ENCODE measurements at places on chromosomes 7 and 10.

DNA sequence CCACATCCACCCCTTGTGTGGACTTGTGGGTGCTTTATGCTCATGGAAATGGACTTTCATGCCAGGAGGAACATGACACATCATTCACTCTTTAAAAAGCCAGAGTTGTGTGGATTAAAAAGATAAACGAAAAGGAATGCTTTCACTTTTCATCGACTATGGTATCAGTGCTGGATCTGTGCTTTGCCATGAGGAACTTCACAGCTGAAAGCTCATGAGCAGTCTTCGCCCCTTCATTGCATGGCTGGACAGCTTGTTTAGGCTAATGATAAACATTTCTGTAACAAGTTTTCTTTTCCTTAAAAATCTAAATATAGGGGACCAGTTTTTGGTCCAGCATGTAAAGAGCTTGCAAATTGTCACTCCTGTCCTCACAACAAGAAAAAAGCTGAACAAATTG lies 173.6 kb upstream of the NPS start:
- no peak for DNase-seq

DNA sequence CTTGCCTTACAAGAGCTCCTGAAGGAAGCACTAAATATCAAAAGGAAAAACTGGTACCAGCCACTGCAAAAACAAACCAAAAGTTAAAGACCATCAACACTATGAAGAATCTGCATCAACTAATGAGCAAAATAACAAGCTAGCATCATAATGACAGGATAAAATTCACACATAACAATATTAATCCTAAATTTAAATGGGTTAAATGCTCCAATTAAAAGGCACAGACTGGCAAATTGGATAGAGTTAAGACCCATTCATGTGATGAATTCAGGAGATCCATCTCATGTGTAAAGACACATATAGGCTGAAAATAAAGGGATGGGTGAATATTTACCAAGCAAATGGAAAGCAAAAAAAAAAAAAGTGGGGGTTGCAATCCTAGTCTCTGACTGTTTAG lies 29.6 kb downstream of the COG5 start:
- DNase-seq: no peak

DNA sequence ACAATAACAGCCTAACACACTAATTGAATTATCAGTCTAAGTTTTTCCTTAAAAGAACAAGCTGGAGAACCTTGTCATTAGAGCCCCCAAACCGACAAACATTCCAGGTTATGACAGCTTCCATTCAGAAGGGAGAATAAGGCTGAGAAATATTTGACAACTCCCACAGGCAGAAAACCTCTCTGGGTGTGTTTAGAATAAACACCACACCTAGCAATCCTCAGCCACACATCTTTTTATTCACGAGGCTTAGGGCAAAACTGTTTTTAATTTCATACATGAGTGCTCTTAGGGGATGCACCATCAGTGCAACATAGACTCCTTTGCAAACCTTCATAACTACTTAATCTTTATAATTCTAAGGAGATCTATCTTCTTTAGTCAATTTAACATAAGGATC lies 24.2 kb downstream of the STN1 start:
- no peak for DNase-seq

DNA sequence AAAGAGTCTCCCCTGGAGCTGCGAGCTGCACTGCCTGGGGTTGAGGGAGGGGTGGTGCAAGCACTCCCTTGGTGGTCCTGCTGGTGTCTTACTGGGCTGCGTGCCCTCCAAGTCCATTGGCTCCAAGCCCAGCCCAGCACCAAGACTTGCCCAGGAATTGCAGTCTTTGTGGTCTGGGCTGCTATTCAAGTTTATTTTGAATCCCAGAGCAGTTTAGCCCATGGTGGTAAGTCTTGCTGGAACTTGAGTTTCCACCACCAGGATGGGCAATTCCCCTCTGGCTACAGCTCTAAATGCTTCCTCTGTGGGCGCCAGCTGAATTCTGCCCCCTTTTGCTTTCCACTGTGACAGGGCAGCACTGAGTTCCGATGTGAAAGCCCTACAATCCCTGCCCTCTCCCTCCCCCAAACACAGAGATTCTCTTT lies 25.1 kb downstream of the GALNT11 start:
- no peak for DNase-seq

- no peak for DNase-seq
Observed at GRCh38 chr7:34156336-34156735, 251.0 kb downstream of the BMPER start.

GRCh38 chr10:13302821-13303555 lies 3.1 kb upstream of the PHYH start:
- no peak for DNase-seq

- no peak for DNase-seq
Observed at GRCh38 chr7:69318794-69319193, 279.5 kb upstream of the AUTS2 start.

DNA sequence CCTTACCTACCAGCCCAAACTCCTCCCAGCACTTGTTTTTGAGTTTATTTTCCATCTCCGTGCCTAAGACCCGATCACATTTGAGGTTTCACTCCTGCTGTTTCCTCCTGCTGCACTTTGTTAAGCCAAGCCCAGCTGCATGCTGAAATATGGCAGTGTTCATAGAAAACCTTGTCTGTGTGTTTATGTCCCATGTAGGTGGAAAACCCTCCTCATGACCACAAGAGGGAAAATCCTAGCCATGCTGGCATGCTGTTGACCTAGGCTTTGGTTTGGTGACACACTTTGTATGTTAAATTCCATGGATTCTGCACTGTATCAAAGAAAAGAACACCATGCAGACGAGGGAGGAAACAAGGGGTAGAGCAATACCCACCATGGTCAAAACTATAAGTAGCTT lies 154.4 kb downstream of the CUBN start:
- DNase-seq: no peak

DNA sequence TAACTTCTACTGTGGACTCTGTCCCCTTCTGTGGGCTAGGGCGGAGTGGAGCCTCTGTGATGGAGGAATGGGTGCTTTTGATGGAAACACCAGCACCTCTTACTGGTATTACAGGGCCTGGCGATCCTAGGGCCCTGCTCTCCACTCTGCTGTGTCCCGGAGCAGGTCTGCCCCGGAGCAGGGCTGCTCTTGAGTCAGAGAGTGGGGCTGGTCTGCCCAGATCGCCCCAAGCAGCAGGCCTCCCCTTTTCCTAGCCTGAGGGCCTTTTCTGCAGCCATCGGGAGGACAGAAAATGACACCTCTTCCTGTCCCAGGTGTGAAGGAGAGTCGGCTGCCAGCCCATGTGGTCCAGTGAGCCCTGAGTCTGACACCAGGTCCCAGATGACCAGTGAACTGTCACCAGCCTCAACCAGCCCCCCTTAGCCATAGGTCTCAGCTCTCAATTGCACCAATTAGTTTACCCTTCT lies 1.4 kb downstream of the ZNF282 start:
- DNase-seq: no peak

GRCh38 chr7:135712182-135712782 lies 15.7 kb downstream of the SLC13A4 start:
- no peak for DNase-seq

- no peak for DNase-seq
Observed at GRCh38 chr7:12729112-12729511, 41.7 kb downstream of the ARL4A start.

DNA sequence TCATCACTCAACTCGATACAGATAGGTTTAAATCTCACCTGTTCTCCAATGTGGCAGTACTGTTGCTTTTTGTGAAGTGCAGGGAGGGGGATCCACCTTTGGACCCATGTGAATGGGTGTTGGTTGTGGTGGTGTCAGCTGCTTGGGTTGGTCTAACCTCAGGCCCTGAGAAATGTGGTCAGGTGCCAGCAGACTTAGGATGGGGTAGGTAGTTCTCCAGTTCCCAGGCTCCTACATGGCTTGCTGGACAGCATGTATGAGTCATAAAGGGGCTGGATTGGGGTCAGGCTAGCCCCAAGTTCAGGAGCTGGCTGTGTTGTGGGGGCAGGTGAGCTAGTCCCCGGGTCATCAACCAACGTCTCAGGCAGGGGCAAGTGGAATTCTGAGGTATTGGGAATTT lies 472.6 kb upstream of the CNTNAP2 start:
- no peak for DNase-seq

DNA sequence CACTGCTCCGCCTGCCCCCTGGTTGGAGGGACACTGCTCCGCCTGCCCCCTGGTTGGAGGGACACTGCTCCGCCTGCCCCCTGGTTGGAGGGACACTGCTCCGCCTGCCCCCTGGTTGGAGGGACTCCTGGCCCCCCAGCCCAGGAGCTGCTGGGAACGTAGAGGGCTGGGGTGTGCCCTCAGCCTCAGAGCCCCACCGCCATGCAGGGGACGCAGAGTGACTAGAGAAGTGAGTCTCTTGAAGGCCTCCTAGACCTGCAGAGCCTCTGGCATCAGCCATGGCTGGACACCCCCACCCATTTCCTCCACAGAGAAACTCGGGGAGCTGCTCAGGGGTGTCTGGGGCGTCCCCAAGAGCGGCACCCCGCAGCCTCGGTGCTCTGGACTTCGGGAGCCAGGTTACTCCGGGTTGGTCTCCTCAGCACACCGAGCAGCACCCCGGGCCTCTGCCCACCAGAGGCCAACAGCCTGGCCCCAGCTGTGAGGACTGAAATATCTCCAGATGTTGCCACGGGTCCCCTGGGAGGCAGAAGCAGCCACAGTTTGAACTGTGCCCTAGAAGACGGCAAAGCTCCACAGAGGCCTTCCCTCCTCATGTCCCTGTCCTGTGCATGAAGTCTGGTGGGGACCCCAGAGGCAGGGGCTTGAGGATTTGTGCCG lies 191.9 kb downstream of the ELFN1 start:
- DNase-seq: no peak

DNA sequence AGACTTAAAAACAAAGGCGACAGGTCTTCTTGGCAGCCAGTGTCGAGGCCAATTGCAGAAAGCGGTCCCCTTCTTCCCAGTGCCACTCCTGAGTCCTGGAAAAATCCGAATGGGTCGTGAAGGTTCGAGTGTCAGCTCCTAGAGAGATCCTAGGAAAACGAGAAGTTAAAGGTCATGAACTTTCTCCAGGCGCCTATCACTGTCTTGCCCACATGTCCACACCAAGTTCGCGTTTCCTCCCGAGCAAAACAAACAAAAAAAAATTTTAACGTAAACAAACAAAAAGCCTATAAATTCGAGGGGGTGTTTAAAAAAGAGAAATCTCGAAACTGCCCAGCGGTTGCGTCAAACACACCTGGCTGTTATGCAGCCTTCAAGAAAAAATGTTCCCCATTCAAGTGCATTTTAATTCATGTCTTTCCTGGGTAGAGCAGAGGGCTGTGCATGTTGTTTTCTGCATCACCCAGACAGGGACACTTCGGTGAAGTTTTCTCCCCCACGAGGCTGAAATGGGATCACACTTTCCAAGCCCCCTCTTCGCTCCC lies 1.5 kb downstream of the ARHGAP21 start:
- DNase-seq: no peak
